HTR-8/SVneo (cell line): ENCODE measurements at places on chromosomes 6 and 20.

- DNase-seq = no peak
Measured at GRCh38 chr6:12152023-12152970, 137.9 kb upstream of the EDN1 start.

DNA sequence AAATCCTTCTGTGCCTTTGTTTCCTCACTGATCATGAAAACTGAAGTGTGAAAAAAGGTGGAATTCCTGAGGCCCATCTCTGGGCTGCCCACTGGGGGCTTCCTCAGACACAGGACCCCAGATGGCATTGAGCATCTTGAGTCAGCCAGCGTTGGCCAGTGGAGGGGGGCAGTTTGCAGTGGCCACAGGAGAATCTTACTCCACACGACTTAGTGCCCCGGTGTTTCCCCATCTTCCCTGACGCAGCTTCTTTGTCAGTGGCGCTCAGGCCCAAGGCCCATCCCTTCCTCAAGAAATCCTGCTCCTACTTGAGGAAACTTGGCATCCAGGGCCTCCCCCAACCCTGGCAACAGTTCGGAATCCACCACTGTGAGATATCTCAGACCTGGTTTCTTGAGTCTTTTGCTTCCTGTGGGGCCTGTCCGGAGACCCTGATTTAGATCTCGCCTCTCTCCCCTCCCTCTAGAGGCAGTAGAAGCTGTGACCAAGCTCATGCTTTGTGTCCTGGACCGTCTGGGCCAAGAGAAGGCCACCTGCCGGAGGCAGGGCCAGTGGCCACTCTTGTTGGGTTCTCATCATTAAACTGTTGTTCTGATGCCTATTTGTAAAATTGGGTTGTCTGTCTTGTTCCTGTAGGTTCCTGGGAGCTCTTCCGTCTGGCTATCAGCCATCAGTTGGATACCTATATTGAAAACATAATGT, 20.2 kb upstream of the DLGAP4 start:
- no peak for DNase-seq

DNA sequence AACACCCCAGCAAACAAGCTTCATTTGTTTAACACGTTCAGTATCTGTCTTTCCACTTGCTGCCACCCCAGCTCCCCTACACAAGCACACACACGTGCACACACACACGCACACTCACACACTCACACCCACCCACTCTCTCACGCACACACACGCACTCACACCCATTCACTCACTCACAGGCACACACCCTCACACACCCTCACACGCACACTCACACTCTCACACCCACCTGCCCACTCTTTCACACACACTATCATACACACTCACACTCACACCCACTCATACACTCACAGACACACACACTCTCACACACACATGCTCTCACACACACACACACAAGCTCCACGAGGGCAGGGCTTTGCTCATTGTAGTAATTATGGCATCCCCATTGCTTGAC, 378.8 kb upstream of the SULF2 start:
- DNase-seq = no peak

- DNase-seq = no peak
Measured at GRCh38 chr20:18712131-18712530, 101.5 kb upstream of the SCP2D1 start.

DNA sequence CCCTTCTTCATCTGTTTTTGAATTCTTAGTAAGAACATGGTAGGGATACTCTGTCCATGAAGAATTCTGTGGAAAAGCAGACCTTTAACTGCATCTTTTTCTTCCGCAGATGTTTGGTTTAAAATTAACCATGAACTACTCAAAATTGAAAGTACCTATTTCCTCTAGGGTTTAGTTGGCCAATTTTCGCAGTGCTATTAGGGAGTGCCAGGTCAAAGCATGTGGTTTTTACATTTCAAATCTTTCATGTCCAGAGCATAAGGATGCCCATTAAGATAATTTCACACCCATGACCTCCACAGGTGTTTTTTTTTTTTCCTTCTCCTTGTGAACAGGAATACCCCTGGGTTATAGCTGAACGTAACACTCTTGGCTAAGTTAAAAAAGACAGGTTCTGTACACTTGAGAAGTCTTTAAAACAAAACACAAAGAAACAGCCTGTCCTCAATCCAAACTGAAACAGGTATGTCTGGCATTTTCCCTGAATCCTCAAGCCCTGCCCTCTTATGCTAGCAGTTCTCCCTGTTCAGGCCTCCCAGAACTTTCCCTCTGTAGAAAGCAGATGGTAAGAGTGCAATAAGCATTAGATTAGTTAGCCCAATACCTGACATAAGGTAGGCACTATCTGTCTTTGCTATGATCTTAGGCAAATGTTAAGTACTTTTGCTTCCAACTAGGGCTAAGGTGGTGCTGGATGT, 67.1 kb downstream of the ELOVL5 start:
- no peak for DNase-seq

DNA sequence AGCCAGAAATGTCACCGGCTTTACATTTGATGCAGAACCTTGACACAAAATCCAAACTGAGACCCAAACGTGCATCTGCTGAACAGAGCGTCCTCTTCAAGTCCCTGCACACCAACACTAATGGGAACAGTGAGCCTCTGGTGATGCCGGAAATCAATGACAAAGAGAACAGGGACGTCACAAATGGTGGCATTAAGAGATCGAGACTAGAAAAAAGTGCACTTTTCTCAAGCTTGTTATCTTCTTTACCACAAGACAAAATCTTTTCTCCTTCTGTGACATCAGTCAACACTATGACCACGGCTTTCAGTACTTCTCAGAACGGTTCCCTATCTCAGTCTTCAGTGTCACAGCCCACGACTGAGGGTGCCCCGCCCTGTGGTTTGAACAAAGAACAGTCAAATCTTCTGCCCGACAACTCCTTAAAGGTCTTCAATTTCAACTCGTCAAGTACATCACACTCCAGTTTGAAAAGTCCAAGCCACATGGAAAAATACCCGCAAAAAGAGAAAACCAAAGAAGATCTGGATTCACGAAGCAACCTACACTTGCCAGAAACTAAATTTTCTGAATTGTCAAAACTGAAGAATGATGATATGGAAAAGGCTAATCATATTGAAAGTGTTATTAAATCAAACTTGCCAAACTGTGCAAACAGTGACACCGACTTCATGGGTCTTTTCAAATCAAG, 108.4 kb downstream of the RTN4IP1 start:
- DNase-seq = no peak
